ENCODE measurements at places on chromosomes 13 and 19.

DNA sequence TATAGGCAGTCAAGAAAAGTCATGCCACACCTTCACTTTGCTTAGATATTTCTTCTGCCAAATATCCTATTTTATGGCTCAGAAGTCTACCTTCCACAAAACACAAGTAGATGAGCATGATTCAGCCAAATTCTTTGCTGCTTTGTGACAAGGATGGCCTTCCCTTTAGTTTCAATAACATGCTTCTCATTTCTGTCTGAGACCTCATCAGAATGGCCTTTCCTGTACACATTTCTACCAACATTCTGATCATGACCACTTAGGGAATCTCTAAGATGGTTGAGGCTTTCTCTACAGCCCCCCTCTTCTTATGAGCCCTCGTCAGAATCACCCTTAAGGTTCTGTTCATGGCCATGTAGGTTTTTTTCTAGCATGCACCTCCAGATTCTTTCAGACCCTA lies 96.2 kb downstream of the COL4A2 start:
- DNase-seq, result no peak

DNA sequence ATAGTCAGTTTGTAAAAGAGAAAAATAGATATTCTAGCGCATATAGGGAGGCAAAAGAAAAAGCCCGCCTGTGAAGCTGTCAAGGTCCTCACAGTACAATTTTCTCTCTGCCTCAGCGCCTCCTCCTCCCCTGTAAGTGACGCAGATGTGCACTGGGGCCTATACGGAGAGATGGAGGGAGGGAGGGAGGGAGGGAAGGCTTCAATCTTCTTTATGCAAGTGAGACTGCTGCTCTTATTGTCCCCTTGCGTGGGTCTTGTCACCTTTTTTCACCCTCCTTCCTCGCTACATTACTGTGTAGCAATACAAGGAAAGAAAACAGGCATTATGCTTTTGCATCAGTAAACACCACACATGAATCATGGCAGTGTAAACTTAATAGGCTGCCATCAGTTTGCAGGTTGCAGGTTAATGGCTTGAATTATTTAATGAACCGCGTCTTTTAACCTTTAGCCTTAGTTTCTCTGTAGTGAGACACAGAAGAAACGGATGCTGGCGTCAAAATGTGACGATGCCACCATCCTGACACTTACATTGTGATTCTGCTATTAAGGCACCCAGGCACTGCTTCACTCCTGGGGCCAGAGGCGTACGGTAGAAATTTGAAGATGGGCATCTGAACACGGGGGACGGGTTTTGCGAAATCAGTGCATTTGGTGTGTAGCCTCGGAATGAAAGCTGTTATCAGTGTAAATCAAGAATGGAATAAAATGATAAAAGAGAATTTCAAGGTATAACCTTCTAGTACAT lies at the start of gene KLHL1:
TSS of gene KLHL1 (minus strand) at position 97 of the 750 bp plus-strand sequence. CDS start 753 bp downstream, outside the sequence.
- no peak for DNase-seq

DNA sequence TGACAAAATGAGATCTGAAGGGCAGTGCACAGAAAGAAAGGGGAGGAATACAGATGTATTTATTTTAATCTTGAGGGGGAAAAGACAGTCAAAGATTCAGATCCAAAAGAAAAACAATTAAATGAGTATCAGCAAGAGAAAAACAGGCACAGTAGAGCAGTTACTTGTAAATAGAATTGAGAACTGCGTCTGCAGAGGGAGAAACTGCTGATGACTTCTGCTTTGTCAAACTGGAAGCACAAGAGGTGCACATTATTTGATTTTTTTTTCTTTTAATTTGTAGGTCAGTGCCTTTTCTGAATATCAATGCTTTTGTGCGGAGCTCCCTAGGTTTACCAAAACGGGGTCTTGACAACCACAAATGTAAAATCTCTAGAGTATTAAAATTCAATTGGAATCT lies 37.3 kb downstream of the EFNB2 start:
- DNase-seq, result no peak

GRCh38 chr13:96871469-96871868 lies 122.8 kb downstream of the OXGR1 start:
- DNase-seq, result no peak

DNA sequence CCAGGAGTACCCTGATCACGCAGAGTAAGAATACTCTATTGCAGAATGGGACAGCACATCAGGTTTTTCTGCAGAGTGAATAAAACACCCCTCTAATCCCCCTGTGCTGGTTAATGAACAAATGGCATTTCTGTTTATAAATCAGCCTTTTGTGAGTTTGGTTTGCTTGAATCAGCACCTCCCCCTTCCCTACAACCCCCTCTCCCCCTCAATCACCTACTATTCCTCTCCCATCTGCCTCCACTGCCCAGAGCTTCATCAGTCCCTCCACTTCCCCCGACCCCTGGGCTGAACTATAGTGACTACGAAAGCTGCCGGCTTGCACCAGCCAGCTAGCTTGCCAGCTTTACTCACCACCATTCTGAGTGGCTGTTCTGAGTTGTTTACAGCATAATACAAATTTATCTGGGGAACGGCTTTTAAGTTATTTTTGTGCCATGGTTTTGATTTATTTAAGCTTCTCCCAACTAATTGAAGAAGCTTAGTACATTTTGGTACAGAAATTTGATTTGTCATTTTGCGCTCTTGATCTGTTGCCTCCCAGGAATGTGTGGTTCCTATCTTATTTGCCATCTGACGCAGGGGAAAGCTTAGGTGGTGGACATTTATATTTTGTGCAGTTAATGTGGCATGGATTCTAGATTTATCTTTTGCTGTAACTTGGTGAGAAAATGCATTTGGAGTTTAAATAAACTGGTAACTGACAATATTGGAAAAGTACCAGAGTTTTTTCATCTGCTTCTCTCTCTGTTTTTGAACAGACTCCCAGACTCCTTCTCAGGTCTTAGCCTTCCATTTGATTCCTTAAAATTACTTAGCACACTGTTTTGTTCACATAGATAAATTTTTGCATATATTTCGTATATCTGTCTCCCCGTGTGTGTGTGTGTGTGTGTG lies 41.7 kb upstream of the WDFY2 start:
- DNase-seq, result no peak

- no peak for DNase-seq
These were observed 190.4 kb upstream of the SOX1 start for GRCh38 chr13:111876506-111876905.

DNA sequence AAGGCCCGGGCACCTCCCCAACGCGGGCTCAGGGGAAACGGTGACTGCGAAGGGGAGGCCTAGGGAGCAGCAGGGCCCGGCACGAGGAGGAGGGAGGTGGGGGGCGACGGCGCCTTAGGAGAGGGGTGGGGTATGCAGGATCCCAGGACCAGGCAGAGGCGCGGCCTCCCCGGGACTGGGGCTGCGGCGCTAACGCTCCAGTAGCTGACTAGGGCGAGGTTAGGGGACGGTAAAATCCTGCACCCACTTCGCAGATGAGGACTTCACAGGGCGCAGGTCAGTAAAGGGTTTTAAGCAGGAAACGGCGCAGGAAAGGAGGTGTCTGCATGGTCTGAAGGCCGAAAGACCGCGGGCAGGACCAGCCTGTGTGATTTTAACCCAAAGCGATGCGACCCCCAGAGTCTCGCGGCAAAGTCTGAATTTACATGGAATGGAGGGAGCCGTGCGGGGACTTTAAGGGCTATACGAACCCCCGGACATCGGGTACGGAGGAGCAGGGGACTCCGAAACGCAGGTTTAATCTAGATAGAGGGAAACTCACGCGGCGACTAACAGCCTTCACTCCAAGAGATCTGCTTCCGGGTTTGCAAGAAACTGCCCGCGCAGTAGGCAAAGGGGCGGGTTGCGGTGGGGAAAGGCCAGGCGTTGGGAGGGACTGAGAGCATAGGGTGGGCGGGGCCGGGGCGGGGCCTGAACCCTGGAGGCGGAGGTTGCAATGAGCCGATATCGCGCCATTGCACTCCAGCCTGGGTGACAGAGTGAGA lies at the start of gene ZNF665:
TSS of gene ZNF665 (minus strand) at position 588 of the 764 bp plus-strand sequence. CDS start 10,460 bp downstream, outside the sequence.
- DNase-seq, result no peak

DNA sequence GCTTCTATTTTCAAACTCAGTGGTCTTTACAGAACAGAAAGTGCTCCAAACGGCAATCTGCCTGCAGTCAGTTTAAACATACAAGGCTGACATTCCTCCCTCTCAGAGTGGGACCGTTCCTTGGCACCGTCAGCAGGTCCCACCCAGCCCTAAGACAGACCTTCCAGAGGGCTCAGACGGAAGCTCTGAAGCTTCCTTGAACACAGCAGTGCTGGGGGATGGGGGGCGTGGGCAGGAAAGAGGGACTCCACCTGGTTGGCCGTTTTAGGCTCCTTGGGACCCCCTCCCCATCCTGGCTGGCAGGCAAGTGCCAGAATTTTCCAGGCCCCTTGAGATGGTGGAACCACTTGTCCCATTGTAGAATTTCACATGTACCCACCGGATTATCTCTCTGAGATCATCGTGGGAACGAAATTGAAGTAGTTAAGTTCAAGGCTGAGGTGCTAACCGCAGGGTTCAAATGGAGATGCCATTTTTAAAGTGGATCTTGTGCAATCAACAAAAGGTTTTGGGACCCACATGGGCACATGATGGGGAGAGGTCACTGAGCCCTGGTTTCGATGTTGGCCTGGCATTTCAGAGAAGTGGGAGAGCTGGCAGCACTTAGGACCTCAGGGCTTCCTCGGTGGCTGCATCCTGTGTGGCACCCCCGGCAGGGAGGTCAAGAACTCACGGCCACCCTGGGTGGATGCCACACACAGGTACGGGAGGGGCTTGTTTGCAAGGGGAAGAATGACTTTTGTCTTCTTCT lies 46.2 kb downstream of the KLF2 start:
- DNase-seq, result no peak

DNA sequence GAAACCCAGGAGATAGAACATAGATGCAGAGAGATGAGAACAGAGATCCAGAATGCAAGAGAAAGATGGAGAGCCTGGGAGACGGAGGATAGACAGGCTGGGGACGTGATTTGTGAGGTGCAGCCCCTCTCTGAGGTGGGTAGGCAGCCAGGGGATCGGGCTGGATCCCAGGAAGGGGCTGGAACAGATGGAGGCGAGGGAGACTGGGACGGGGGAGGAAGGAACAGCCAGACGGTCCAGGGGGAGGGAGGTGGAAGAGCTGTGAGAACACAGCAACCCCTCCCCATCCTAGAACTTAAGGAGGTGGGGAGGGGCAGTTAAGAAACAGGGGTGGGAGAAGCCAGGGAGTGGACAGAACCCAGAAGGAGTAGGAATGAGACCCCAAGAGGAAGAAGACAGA lies 3.1 kb downstream of the SLC17A7 start:
- DNase-seq, result peak; percentile 16

GRCh38 chr13:71758828-71759227 lies 108.2 kb downstream of the DACH1 start:
- no peak for DNase-seq

GRCh38 chr19:1747285-1748114 lies 5.8 kb upstream of the ONECUT3 start:
- DNase-seq, result no peak

DNA sequence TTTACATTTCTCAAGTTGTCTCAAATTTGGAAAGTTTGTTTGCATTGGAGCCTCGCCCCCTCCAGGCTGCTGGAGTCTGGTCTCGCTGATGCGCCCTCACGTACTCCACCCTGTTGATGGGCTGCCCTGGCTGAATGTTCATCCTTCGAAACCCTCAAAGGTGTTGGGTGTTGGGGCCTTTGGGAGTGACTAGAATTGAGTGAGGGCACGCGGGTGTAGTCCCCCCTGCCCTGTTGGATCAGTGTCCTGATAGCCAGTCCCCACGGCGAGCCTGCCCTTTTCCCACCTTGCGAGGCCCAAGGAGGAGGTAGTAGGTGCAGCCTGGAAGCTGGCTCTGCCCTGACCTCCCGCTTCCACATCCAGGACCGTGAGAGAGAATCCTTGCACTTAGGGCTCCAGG lies 14.8 kb downstream of the TFDP1 start:
- DNase-seq, result no peak

- DNase-seq, result no peak
These were observed 165.9 kb downstream of the KLF5 start for GRCh38 chr13:73224703-73225102.

DNA sequence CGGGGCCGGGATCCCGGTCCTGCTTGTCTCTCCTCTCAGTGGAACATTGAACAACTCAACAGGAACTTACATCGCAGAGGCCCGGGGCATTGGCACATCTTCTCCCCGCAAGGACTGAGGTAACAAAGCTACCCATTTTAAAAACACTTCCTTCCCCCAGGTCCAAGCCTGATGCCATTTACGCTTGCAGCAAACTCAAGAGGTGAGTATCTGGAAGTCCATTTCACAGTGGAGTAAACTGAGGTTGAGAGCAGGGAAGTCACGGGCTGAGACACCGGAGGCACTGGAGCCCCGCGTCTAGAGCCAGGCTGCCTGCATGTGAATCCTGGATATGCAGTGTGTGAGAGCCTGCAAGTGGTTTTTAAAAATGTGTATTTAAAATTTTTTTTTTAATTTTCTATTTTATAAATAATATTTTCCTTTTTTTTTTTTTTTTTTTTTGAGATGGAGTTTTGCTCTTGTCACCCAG lies 492 bp upstream of the PGLYRP1 start:
- DNase-seq, result no peak

DNA sequence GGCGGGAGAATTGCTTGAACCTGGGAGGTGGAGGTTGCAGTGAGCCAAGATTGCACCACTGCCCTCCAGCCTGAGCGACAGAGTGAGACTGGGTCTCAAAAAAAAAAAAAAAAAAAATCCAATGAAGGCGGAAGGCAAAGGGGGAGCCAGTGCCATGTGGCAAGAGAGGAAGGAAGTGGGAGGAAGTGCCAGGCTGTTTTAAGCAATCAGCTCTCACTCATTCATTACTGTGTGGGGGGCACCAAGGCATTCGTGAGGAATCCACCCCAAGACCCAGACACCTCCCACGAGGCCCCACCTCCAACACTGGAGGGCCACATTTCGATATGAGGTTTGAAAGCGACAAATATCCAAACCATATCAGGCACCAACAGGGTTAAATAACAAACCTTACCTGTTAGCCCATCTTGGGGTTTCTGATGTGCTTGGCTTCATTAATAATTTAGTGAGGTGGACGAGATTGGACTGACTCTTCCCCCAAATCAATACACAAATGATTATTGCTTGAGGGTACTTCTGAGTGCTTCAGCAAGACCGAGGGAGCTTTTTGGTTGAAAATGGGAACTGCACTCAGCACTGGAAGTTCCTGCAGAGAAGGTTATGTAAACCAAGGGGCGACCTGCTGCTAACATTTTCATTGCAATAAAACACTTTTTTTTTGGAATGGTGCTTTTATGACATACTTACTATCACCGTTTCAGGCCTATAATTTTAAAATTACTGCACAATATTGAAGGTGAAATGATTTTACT lies 7.5 kb upstream of the LRP3 start:
- DNase-seq, result no peak

Measured in NCI-H1694 treated with DMSO at 0.1 percent for 48 hours (cell line).